ENCODE measurements at places on chromosomes 5 and 9. TPM values are rescaled to one million over a fixed set of nuclear protein-coding genes. Genes with fewer than 3 reads are reported as not detected.

Gene MEF2C
- total RNA-seq, result 104 TPM

Gene UTP15
- total RNA-seq, result 61.0 TPM

Gene PCDHA9
- total RNA-seq, result 0.35 TPM

Gene RNF20
- total RNA-seq, result 24.7 TPM

Gene FAM153A
- 1.5 TPM for total RNA-seq

Gene CCT5
- total RNA-seq, result 135 TPM

Gene FCN2
- total RNA-seq, result not detected

- DNase-seq, result no peak
Observed at GRCh38 chr5:74433255-74433895, 207.2 kb downstream of the ENC1 start.

DNA sequence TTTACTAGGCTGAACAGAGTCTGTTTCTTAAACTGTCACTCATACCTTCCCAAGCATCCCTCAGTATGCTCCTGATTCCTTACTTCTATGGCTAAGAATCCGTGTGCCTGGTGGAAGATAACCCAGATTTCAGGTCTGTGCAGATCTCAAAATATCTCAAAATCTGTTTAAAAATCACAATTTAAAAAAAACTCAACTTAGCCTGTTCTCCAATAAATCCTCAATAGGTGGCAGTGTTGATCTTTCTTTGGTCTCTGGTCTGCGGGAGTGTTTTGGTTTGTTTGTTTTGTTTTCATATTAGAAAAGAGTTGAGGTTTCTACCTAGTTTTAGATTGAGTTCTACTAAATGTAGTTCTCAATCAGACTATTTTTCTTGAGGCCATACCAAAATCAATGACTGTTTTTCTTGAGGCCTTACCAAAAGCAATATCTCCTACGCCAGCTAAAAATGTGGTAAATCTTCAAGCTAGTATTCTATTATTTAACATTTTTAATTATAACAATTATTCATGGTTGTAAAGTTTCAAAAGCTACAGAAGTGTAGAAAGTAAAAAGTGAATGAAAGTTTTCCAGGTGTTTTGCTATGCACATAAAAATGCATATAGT, 57.9 kb downstream of the TGFBR1 start:
- DNase-seq, result no peak

- no peak for DNase-seq
Observed at GRCh38 chr9:88280816-88281382, 107.3 kb upstream of the SPIN1 start.

- DNase-seq, result no peak
Observed at GRCh38 chr9:133163504-133164172, at the start of gene GBGT1. Gene GBGT1, minus strand, starts transcription at chr9:133163914. Its CDS starts 1,502 bp downstream, at chr9:133162412.

DNA sequence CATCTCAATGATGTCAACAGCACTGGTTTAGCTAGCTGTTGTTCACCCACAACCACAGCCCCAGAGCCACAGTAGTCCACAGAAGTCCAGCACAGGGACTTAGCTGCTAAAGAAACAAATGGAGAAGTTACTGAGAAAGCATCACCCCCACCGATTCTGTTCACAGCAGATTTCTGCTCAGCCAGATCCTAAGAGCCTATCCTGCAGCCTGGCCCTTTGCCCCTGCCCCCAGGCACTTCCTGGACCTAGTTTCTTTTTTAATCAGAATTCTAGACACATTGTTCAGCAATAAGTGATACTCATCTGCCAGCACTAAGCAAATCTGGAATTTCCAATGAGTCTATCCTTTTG, 7.4 kb downstream of the B4GALT1 start:
- DNase-seq, result no peak

DNA sequence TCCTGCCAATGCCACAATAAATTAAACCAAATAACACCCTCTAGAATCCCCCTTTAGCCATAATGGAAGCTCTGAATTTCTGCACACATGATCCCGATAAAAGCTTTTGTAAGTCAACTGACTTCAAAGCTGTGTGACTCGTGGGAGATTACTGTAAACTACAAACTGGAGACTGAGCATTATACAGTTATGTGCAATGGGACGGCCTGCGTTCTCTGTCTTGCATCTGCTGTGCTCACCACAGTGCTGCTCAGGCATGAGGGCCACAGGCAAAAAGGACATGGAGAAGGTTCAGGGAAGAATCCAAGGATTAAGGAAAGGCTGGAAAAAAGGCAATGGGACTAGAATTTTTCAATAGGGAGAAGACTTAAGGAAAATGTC, 184.2 kb downstream of the FANCC start:
- DNase-seq, result no peak

DNA sequence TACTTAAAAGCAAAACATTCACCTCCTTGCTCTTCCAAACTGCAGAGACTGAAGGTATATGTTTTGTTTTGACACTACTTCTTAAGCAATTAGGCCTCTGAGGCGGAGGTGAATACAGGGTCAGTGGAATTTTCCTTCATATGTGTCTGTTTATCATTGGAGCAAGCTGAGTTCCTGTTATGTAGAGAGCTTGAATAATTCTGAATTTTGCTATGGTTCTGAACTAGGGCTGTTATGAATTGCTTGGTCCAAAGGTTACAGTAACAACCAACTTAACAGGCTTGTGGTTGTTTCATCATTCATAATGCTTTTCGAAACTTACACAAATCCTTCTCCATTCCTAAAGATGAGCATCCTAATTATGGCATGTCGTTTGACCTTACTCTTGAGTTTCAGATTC, 444.6 kb upstream of the MEF2C start:
- no peak for DNase-seq

DNA sequence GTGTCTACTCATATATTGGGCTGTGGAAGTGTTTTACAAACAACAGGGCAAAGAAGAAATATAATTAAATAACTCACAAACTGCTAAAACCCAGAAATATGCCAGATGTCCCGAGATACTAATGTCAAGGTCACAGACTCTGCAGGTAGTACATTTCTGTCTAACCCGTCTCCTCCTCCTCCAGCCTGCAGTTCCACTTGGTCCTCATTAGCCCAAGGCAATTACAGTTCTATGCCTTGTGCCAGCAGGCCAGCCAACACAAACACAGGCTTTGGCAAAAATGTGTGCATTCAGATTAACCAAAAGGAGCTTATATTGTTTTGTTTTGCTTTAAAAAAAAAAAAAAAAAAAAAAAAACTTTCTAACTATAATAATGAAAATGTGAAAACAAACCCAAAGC, 148.8 kb downstream of the MYO10 start:
- DNase-seq, result no peak

DNA sequence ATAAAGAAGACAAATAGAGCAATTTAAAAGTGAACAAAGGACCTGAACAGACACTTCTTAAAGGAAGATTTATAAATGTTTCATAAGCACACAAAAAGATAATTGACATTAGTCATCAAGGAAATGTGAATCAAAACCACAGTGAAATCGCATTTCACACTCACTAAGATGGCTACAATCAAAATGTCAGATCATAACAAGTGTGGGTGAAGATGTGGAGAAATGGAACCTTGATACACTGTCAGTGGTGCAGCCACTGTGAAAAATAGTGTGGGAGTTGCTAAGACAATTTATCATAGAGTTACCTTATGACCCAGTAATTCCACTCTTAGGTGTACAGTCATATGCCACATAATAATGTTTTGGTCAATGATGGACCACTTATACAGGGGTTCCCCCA, 54.5 kb upstream of the HTR4 start:
- DNase-seq, result no peak

Data from thoracic aorta (tissue), 2 donors.